ENCODE measurements at places on chromosomes 6 and 20.

- DNase-seq: no peak
These were observed 205.0 kb upstream of the KCNQ5 start for GRCh38 chr6:72416744-72417465.

- DNase-seq: no peak
These were observed 17.3 kb downstream of the PLN start for GRCh38 chr6:118565311-118565960.

GRCh38 chr6:136723780-136724179, 68.5 kb downstream of the MAP3K5 start:
- DNase-seq: peak; percentile 31

DNA sequence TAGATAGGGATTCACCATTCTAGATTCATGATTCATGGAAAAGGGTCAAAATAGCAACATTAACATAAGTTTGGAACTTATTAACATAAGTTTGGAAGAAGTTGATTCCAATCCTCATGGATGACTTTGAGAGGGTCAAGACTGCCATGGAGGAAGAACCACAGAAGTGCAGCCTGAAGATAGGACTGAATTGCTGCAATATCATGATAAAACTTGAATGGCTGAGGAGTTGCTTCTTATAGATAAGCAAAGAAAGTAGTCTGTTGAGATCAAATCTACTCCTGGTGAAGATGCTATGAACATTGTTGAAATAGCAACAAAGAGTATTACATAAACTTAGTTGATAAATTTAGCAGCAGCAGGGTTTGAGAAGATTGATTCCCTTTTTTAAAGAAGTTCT, 62.2 kb downstream of the GMDS start:
- DNase-seq: no peak

DNA sequence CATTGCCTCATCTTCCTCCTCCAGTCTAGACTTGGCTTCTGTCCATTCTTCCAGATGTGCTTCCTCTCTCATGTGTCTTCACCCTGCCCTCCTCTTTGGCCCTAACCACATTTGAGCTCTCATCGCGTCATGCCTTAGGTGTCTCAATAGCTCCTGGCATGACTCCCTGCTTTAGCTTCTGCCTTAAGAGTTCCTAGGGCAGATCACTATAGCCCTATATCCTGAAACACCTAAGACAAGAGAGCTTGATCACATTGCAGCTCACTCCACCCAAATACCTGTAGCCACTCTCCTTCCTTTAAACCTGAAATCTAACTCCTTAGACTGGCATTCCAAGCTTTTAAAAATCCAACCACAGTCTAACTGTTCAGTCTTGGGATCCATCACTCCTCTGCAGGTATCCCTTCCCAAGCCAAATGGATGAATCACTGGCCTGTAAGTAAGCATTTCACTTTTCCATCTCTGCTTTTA, 69.0 kb upstream of the STXBP5 start:
- no peak for DNase-seq

- DNase-seq: no peak
These were observed 187.2 kb upstream of the COL21A1 start for GRCh38 chr6:56434606-56435005.

GRCh38 chr6:11277275-11278206, 45.1 kb upstream of the NEDD9 start:
- DNase-seq: peak; percentile 44

DNA sequence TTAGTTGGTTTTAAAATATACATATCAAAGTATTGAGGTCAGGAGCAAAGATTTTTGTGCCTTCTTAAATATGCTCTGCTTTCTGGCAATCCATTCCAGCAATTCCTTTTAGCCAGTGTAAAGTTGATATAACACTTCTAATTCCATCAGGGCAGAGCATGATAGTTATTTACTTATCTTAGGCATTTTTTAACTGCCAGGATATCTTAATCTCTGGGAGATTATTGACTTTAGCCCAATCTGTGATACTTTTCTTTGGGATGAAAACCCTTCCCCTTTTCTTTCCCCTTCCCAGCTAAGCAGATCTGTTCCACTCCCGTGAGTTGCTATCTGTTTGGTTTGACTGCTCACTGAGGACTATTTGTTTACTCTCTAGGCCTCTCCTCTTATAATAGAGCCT, 168.7 kb upstream of the RSPO3 start:
- DNase-seq: no peak

GRCh38 chr6:9112544-9112943, 677.2 kb upstream of the SLC35B3 start:
- no peak for DNase-seq

GRCh38 chr6:146908786-146909185, 295.4 kb upstream of the STXBP5 start:
- DNase-seq: no peak

DNA sequence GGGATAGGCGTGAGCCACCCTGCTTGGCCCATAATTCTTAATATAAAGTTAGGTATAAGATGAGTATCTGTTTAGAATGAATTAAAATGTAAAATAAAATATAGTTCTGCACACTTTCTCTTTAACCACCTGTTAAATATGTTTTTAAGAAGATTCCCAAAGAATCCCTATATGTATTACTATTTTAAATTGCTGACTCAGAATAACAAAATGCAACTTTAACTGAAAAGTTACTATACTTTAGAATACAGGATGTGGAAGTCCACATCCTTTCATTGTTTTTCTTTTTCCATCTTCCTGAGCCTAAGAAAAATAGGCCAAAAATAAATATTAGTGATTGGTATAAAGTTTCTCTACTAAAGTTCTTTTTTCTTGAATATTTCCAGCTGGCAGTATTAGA, 325.6 kb upstream of the EYS start:
- DNase-seq: no peak

- DNase-seq: peak; percentile 40
These were observed 54.7 kb downstream of the RAB44 start for GRCh38 chr6:36752187-36752885.

DNA sequence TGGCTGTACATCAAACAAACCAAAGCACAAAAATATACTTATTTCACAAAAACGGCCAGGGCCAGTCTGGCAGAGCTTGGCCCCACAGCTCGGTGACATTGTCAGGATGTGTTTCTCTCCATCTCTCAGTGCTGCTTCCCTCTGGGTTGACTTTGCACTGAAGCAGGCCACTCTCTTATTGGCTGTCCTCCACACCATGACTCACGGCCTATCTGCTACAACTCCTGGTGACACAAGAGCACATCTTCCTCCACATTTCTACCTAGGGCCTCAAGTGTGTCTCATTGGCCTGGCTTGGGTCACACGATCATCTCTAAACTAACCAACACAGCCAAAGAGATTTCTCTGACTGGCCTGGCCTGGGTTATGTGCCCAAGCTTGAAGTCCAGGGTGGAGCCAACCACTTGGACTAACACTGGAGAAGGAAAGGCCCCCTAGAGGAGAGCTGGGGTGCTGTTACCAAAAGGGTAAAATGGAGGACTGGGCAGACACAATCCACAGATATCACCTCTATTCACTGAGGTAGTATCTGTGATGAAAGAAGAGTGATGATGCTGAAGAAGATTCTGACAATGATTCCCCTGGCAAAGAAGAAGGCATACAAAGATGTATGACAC, 159.8 kb upstream of the TSHZ2 start:
- DNase-seq: peak; percentile 19

GRCh38 chr6:8652710-8653109, 217.4 kb upstream of the SLC35B3 start:
- no peak for DNase-seq

DNA sequence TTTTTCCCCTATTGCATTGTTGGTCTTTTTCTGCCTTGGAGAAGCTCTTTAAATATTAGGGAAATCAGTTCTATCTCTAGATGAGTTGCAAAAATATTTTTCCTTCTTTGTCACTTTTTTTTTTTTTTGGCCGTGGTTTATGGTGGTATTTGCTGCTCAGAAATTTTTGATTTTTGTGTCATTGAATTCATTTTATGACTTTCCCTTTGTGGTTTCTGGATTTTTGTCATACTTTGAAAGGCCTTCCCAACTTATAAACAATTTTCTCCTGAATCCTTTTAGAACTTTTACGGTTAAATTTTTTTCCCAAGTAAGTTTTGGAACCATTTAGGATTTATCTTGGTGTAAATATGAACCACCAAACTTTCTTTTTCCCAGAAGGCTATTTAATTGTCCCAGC, 145.6 kb downstream of the GJA10 start:
- no peak for DNase-seq

GRCh38 chr6:148179786-148180185, 162.9 kb upstream of the SASH1 start:
- DNase-seq: no peak

GRCh38 chr6:39821742-39822532, 29.8 kb downstream of the DAAM2 start:
- no peak for DNase-seq

DNA sequence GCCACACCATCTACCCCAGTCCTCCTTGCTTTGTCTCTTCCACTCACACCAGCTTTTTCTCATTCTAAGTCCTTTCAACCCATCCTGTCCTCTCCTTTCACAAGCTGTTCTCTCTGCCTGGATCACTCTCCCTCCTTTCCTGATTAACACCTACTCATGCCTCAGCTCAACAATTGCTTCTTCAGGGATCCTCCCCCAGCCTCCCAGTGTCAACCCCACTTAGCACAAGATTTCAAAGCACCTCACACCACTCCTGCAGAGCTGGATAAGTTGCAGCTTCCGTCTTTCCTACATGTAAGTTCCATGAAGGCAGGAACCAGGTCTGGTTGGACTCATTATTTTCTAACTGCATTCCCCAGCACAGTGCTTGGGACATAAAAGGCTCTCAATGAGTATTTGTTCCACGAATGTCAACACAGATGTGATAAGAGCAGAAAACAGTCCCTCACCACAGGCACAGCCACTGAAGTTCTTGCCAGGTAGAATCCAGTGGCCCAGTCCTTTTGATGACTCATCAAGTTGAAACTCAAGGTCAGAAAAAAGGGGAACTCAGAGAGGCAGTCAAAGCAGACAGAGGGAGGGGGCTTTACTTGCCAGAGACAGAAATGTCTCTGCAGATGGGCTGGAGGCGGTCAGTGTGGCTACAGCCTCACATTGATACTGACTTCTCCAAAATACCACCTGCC, 193.4 kb upstream of the PRDM1 start:
- no peak for DNase-seq

GRCh38 chr6:158853880-158854213, 34.7 kb upstream of the EZR start:
- DNase-seq: no peak

GRCh38 chr20:63501818-63502670, 3.2 kb upstream of the EEF1A2 start:
- no peak for DNase-seq

GRCh38 chr6:11747021-11747420, 31.6 kb downstream of the ADTRP start:
- DNase-seq: no peak
